ENCODE measurements at places on chromosomes 3 and 15.
A peak's percentile ranks its signal among the peaks of the same experiment; 100 is the strongest.

DNA sequence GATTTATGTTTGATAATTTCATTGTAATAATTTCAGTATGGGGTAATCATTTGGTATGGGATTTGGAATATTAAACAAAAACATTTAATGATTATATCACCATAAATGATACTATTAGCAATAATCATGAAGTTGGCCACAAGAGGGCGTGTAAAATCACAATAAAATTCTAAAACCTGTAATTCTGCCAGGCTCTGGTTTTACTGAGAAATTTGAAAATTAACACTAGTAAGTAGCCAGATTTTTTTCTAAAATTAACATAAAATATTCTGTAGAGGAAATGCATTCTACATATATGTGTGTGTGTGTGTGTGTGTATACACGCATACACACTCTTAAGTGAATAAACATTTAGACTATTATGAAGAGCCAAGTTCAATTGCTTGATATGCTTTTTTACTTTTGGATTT lies 40.5 kb downstream of the FEZF2 start:
- DNase-seq: no peak

GRCh38 chr15:47678040-47678439 lies 39.3 kb upstream of the SEMA6D start:
- no peak for DNase-seq

- no peak for DNase-seq
Observed at GRCh38 chr3:151075869-151076562, 9.4 kb upstream of the MED12L start.

- peak; percentile 92 for DNase-seq
Observed at GRCh38 chr3:35224565-35225295, 414.6 kb upstream of the ARPP21 start.

DNA sequence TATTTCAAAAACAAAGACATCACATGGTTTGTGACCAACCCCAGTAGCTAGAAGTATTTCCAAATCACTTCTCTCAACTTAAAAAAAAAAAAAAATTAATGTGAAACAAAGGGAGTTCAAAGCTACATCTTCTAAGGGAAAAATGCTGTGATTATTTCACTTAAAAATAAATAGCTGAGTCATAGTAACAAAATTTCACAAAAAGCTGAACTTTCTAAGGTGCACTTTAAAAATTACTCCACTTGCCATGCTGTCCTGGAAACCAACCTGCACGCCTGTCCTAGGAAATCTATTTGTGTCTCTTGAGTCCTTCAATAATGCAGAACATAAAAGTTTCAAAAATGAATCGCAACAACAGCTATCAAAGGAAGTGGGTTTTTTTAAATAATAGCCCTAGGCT lies 1.8 kb downstream of the ACAP2 start:
- DNase-seq: no peak

DNA sequence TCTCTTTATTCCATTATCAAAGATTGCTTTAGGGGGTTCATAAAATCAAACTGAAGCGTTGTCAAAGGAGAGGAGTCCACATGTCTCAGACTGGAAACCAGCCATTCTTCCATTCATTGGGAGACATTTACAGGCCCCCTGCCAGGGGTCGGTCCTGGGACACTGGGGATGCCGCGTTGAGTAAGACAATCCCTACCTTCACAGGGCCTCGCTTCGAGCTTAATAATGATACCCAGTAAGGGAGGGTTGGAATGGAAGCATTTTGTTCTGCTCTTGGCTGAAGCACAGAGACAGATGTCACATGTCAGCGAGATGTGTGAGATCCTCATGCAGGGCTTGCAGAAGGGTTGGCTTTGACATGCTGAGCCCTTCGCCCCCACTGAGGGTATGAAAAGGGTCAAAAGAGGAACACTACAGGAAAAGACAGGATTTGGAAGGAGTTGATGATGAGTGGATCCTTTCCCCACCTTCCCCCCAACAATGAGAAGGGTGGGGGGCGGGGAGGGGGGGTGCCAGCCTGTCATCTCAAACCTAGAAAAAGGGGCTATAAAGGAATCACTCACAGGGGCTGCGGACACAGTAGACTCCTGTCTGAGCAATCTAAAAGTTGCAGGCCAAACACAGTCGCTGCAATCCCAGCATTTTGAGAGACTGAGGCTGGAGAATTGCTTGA lies 25.6 kb upstream of the ARL8B start:
- no peak for DNase-seq

DNA sequence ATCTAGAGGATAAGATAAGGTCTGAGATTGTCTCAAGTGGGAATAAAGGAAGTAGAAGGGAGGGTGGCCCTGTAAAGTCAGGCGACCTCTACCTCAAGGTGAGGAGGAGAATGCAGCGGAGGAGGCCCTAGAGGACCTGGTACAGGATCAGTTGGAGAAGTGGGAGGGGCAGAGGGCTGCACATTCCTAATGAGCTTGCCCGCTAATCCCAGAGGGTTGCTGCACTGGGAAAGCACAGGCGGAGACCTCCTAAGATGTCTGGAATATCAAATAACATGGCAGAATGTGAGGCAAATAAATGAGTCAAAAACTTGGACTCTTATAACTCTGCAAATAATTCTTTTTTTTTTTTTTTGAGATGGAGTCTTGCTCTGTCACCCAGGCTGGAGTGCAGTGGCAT lies 30.2 kb upstream of the VPS8 start:
- no peak for DNase-seq

DNA sequence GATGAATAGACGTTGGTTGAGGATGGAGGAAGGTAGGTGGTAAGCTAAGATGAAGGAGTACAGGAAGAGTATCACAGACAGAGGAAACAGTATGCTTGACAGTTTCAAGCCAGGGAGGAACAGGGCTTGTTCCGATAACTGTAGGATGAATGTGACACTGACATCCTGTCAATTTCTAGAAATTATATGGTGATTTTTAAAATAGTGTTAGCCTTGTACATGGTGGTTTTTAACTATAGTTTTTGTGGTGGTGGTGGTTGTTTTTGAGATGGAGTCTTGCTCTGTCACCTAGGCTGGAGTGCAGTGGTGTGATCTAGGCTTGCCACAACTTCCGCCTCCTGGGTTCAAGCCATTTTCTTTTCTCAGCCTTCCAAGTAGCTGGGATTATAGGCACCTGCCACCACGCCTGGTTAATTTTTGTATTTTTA lies 92.8 kb downstream of the FNDC3B start:
- no peak for DNase-seq

GRCh38 chr15:66287461-66288057 lies 5.8 kb upstream of the DIS3L start:
- peak; percentile 21 for DNase-seq

- no peak for DNase-seq
Observed at GRCh38 chr15:85583923-85584390, 203.6 kb downstream of the AKAP13 start.

GRCh38 chr3:149306751-149307434 lies 26.5 kb downstream of the TM4SF18 start:
- no peak for DNase-seq

GRCh38 chr15:71893691-71894090 lies 83.3 kb downstream of the NR2E3 start:
- no peak for DNase-seq

DNA sequence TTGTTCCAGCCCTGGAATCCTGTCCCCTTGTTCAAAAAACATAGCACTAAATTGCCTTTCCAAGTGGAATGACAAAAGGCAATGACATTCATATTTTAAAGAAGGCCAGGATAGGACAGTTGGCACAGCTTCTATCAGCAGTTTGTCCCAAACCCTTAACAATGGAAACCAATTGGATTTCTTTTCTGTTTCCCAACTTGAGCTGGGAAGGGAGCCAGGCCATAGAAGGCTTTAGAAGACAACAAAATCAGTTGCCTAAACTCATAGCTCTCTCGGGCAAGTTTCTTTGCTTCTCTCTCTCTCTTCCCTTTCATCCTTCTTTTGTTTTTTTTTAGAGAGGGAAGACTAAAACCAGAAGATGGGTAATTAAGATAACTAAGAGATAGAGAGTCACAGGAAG lies 227.7 kb upstream of the TPRG1 start:
- no peak for DNase-seq

GRCh38 chr3:65107174-65107573 lies 419.4 kb upstream of the ADAMTS9 start:
- no peak for DNase-seq

DNA sequence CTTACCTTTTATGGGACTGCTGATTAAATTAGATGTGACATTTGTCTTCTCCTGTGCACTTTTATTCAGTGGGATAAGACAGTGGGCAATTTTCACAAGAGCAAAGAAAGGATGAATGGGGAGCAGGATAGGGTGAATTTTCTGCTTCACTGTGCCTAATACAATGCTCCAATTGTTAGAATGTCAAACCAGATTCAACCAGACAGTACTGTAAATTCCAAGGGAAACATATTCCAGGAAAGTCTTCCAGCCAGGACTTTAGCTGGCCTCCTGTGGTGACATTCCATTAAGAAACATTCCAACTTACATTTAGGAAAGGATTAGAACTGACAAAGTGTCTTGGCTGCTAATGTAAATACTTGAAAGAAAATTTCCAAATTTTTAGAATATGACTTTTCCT lies 100.1 kb upstream of the PROK2 start:
- no peak for DNase-seq

DNA sequence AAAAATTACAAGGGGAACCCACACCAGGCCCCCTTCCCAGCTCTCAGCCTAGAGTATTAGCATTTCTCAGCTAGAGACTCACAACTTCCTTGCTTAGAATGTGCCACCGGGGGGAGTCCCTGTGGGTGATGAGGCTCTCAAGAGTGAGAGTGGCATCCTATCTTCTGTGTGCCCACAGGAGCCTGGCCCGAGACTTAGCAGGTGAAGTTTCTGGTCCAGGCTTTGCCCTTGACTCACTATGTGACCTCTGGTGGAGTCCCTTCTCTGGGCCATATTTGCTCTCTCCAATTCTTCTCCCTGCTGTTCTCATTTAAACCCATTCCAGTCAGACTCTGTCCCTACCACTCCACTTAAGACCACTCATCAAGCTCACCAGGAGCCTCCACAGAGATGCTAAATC lies 18.1 kb downstream of the CLK3 start:
- DNase-seq: no peak

GRCh38 chr3:123148772-123149171 lies 53.0 kb upstream of the SEC22A start:
- DNase-seq: no peak

DNA sequence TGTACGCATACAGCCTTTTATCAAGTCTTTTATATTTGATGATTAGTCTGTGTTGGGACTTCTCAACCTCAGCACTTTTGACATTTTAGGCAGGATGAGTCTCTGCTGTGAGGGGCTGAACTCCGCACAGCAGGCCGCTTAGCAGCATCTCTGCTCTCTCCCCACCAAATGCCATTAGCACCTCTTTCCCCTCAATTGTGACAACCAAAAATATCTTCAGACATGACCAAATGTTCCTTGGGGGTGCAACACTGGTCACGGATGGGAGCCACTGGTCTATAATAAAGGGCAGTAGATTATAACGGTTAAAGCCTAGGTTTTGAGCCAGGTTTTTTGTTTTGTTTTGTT lies 109.7 kb upstream of the LRIG1 start:
- DNase-seq: no peak

All from NCI-H446 treated with DMSO at 0.1 percent for 48 hours (cell line).